ENCODE measurements at places on chromosomes 1 and 21.

GRCh38 chr1:215119719-215120365, 37.3 kb downstream of the KCNK2 start:
- no peak for DNase-seq

DNA sequence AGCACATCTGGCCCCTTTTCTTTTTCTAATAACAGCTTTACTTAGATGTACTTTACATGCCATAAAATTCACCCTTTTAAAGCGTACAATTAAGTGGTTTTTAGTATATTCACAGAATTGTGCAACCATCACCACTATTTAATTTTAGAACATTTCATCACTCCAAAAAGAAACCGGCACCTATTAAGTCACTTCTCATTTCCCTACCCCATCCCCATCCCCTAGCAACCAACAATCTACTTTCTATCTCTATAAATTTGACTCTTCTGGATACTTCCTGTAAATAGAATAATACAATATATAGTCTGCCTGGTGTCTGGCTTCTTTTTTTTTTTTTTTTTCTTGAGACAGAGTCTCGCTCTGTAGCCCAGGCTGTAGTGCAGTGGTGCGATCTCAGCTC, 59.5 kb upstream of the ENAH start:
- no peak for DNase-seq

DNA sequence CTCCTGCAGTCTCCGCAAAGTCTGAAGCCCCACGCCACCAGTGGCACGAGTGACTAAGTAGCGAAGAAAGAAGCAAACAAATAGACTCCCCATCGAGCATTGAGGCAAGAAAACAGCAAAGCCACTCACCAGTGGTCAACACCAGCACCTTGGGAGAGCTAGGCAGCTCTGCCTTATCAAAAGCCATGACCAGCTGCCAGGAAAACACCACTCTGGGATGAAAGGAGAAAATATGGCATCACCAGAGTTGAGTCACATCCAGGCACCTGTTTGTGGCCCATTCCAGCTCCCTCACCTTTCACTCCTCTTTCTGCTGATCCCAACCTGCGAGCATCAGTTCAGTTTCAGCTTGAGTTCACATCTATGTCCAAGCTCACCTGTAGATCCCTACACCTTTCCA, 17.2 kb downstream of the PDZK1 start:
- no peak for DNase-seq

- no peak for DNase-seq
Observed at GRCh38 chr21:17730782-17731181, 88.4 kb downstream of the C21orf91 start.

GRCh38 chr1:41293779-41294178, 51.7 kb upstream of the SCMH1 start:
- DNase-seq, result no peak

DNA sequence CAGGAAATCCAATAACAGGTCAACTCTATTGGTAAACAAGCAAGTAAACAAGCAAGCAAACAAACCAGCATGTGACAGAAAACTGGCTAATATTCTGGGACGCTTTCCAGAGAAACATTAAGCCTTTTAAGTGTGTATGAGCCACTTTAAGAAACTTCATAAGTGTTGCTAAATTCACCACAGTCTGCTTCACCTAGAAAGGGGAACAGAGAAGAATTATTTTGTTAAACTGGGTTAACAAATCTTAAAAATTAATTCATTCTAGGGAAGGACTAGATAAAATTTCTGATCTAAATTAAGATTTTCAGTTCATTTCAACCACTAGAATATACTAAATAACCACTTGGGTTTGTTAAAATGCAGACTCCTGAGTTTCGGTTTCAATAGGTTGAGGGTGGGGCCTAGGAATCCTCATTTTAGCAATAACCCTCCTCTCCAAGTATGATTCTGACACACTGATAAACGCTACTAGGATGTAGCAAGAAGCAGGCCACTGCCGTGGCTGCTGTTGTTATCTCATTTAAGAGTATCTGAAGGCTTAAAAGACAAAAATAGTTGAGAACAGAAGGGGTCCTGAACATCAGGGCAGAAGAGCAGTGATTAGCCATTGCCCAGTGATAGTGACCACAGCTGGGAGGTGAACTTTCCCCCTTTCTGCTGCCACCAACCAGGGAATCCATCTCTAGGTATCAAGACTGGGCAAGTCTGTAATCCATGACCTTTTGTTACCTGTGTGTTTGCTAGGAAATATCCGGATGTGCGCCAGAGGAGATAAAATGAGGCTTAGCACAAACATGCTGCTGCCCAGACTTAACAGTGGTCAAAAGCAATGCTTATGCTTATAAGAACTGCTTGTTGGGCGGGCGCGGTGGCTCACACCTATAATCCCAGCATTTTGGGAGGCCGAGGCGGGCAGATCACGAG, 11.2 kb downstream of the CREG1 start:
- DNase-seq, result no peak

DNA sequence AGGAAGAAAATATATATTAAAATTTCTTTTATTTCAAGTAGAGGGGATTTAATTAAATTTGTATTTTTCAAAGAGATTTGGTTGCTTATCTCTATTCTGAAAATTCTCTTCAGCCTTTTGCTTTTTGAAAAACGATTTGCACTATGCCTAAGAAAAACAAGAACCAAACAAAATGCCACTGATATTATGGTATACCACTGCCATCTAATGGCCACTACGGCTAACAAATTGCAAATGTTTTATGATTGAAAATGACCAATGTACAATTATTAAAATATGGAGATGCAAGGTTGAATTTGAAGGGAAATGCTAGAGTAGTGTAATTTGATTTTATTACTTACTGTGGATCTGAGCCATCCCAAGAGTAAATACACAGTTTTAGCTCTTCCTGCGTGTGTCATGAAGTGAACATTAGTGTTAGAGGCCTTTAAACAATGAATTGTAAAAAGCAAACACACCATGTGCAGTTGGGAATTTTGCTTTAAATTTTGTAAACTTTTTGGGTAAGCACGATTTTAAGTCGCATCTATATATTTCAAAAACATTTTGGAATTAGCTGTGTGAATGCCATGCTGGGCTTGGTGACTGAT, 137.4 kb upstream of the USP25 start:
- no peak for DNase-seq

DNA sequence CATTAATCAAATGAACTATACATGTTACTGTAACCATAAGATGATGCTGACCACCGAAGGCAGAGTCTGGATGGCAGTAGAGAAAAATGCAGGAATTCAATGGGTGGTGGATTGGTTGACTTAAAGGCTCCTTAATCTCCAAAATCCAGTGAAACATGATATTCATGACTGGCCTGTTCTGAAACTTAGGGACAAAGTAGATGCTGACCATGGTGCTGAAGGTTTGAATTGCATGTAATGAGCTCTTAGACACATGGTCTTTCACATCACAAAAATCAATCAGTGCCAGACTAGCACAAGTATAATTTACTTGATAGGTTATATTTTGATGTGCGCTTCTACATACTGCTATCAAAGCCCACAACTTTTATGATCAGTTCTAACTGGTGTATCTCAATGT, 30.9 kb upstream of the NTMT2 start:
- no peak for DNase-seq

DNA sequence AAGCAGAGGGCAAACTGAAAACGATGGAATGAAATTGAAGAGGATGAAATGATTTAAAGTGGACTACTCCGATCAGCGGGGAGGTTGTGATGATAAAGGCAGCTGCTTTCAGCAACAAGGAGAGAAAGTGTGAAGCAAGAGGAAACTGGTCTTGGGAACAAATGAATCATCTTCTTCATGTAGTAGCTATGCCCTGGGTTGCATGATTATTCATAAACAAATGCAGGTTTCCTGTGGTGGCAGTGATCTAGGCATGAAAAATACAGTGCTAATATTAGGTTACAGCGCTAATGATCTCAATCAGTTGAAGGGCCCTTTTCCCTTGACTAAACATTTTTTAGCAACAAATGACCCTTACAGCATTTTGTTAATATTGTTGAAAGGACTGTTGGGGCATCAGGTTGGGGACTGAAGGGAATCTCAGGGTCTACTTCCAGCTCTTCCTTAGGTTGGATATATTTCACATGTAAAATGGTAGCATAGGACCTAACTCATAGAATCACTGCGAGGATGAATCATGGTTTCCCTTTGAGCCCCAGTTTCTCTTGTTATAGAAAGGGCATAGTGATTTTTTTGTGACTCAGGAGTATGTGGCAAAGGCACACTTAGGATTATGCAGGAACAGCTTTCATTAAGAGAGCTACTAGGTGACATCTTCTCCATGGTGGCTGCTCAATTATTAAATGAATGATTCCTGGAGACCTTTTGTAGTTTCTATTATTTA, 1.9 kb upstream of the ZFYVE9 start:
- peak; percentile 65 for DNase-seq

GRCh38 chr1:15640667-15641066, 23.4 kb downstream of the DDI2 start:
- DNase-seq, result no peak

DNA sequence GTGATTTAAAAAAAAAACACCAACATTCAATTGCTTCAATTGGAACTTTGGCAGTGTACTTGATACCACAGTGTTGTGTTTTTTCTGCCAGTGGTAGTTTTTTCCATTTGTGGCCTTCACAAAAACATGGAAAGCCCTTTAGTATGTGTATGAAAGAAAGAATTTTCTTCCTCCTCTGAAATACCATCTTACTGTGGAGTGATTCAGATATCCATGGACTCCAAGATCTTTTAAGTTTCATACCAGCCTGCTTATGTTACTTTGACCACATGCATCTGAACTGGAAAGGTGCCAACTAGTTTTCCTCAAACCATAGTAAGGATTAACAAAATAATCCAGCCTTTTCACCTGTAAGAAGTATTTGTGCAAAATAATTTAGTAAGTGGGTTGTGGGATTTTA, 3.4 kb downstream of the PPP2R5A start:
- no peak for DNase-seq

GRCh38 chr1:184020855-184021254, 16.7 kb downstream of the COLGALT2 start:
- no peak for DNase-seq

- DNase-seq, result no peak
Observed at GRCh38 chr1:86778569-86779239, 74.3 kb downstream of the SH3GLB1 start.

GRCh38 chr1:69403756-69404320, 163.9 kb upstream of the LRRC7 start:
- DNase-seq, result no peak

DNA sequence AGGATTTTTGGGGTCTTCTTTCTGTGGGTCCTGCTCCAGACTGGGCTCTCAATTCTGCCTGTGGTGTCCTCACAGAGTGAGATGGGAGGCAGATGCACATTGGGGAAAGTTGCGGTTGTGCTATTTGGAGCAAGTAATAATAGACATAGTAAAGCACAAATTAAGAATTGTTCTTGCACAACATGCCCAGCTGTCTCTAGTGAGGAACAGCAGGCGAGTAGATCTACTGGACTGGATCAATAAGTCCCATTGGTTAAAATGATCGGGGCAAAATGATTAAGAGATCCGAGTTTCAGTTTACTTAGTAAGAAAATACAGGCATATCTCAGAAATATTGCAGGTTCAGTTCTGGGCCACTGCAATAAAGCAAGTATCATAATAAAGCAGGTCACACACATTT, 448.3 kb upstream of the PROX1 start:
- no peak for DNase-seq
